ENCODE measurements at places on chromosomes 16 and 17. TPM values are rescaled to one million over a fixed set of nuclear protein-coding genes. Genes with fewer than 3 reads are reported as not detected.

SMIM36 gene
- not detected for total RNA-seq

GRCh38 chr16:58094791-58095574 is 34.2 kb downstream of the CFAP20 start:
- H3K36me3 ChIP-seq: no peaks in the 10 kb centered on the region
- H3K27ac ChIP-seq: no peak overlapping the region
- no peaks in the 10 kb centered on the region for H3K4me1 ChIP-seq
- peaks cover 2% of the 10 kb centered on the region for H3K27me3 ChIP-seq

- DNase-seq: no peak
- H3K4me1 ChIP-seq: no peaks in the 10 kb centered on the region
- H3K36me3 ChIP-seq: no peaks in the 10 kb centered on the region
- peaks cover 4% of the 10 kb centered on the region for H3K27me3 ChIP-seq
Measured at GRCh38 chr16:79509211-79509631, 91.3 kb downstream of the MAF start.

KRT25 gene
- total RNA-seq: not detected

DNA sequence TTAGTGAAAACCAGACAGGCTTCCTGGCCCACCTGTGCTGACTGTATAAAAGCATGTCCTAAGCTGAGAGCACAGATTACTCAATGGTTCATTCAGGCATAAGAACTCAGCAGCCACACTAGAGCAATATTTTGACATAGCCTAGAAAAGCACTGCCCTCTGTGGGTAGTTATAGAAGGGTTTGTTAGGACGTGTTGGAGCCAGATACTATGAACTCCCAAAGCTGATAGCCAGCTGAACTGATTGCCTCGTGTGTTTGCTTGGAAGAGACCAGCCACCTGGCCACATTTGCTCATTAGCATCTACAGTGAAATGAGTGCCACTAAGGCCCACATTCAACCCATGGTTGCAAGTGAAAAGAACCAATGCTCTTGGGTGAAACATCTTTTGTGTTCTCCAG is 30.8 kb upstream of the ABCA5 start:
- H3K27me3 ChIP-seq: peaks cover 2% of the 10 kb centered on the region
- H3K27ac ChIP-seq: no peak overlapping the region
- H3K36me3 ChIP-seq: no peaks in the 10 kb centered on the region
- no peak for DNase-seq

DNAAF1 gene
- total RNA-seq: not detected

PIMREG gene
- total RNA-seq: 3.7 TPM

DNA sequence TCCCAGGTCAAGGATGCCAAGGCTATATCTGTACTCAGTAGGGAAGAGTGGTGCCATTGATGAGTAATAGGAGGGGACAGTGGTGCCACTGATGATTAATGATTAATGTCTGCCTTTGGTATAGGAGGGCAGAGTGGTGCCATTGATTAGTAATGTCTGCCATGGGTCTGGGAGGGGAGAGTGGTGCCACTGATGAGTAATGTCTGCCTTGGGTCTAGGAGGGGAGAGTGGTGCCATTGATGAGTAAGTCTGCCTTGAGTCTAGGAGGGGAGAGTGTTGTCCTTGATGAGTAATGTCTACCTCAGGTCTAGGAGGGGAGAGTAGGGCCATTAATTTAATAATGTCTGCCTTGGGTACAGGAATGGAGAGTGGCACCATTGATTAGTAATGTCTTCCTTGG is 507.8 kb upstream of the EEF2KMT start:
- H3K27ac ChIP-seq: no peak overlapping the region
- DNase-seq: no peak
- no peaks in the 10 kb centered on the region for H3K27me3 ChIP-seq
- no peak overlapping the region for H3K4me3 ChIP-seq
- H3K36me3 ChIP-seq: no peaks in the 10 kb centered on the region

- H3K36me3 ChIP-seq: peaks cover 19% of the 10 kb centered on the region
- DNase-seq: no peak
- peak overlapping the region; percentile 92 for H3K27ac ChIP-seq
- peak overlapping the region; percentile 86 for H3K4me3 ChIP-seq
Measured at GRCh38 chr17:18859256-18859655, 1.3 kb downstream of the PRPSAP2 start.

DNA sequence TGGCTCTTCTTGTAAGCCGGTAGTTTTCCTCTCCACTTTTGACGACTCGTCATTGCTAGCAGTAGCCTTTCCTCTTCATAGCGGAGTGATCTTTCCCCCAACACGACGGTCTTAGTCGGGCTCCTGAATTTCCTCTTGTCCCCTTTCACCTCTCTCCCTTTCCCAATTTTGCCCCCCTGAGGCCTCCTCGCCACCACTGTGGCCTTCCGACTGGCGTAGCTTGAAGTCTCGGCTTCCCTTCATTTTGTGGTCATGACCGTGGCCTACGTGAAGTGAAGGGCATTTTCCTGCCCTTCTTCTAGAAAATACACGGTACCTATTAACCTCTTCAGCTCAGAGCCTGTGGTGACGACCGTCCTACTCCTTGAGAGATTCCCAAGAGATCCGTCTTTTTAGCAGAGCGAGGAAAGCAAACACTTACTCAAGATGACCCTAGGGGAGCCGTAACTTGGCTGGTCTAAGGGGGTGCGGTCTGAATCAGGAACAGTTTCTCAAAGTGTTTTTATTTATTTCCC is 787 bp downstream of the PRKAR1A start:
- peaks cover 54% of the 10 kb centered on the region for H3K4me1 ChIP-seq
- peak; percentile 20 for DNase-seq
- H3K4me3 ChIP-seq: peak overlapping the region; percentile 97
- peak overlapping the region; percentile 96 for H3K27ac ChIP-seq
- H3K27me3 ChIP-seq: no peaks in the 10 kb centered on the region

GRCh38 chr17:39461926-39462569 is 762 bp downstream of the CDK12 start:
- peak; percentile 48 for DNase-seq
- no peaks in the 10 kb centered on the region for H3K27me3 ChIP-seq
- peak overlapping the region; percentile 93 for H3K27ac ChIP-seq

APOBR gene
- total RNA-seq: 5.5 TPM

All from activated CD8-positive, alpha-beta T cell treated with anti-CD3 and anti-CD28 coated beads for 36 hours (primary cell).